ENCODE measurements at places on chromosomes 12 and 14. TPM values are rescaled to one million over a fixed set of nuclear protein-coding genes. Genes with fewer than 3 reads are reported as not detected.

The GDF3 gene
- total RNA-seq = not detected

The CAPZA3 gene
- total RNA-seq = not detected

GRCh38 chr12:105841840-105842239, 296.9 kb downstream of the NUAK1 start:
- DNase-seq = no peak

- peak; percentile 83 for DNase-seq
These were observed 9.4 kb upstream of the CNIH1 start for GRCh38 chr14:54450535-54450934.

The NANOG gene
- not detected for total RNA-seq

- no peak for DNase-seq
These were observed 48.2 kb upstream of the EEA1 start for GRCh38 chr12:92977326-92977725.

- no peak for DNase-seq
These were observed 103.6 kb upstream of the CCND2 start for GRCh38 chr12:4169959-4170358.

The APOF gene
- total RNA-seq = not detected

DNA sequence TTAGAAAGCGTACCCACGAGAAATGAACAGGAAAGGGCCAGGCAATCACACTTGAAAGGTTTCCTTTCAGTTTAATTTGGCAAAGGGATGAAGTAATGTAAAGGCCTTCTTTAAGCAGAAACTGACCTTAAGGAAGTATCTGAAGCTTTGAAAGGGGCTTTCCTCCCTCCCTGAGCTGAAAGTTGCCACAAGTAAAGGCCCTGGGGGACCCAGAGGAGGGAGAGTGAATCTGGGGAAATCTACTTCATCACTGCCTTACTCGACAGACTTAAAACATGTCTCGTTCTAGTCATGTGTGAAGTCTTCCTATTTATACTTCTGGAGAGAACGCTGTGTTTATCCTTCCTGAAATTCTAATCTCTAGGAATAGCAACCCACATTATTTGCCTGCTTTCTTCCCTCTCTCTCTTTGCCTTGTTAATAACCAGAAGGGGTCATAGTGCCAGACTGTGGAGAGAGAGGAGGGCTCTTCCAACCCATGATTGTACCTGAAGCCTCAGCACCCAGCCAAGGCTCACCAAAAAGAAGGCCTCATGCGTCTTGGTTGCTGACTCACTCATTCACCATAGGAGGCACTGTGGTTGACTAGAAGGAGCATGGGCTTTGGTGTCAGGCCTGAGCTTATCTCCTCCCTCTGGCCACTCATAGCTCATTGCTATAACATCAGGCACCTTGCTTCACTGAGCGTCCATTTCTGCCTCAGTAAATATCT, 10.2 kb upstream of the GPX2 start:
- DNase-seq = no peak

The IRAK4 gene
- 20.3 TPM for total RNA-seq

GRCh38 chr14:21192875-21193535, 37.1 kb upstream of the OR5AU1 start:
- no peak for DNase-seq
